ENCODE measurements at places on chromosomes 4 and X.
A peak's percentile ranks its signal among the peaks of the same experiment; 100 is the strongest.

GRCh38 chr4:164706675-164707074 lies 47.3 kb upstream of the SMIM31 start:
- H3K36me3 ChIP-seq = no peaks in the 10 kb centered on the region
- H3K27me3 ChIP-seq = no peaks in the 10 kb centered on the region
- no peak overlapping the region for H3K27ac ChIP-seq
- DNase-seq = peak; percentile 8
- H3K4me1 ChIP-seq = peaks cover 2% of the 10 kb centered on the region
- H3K4me3 ChIP-seq = no peak overlapping the region

- peaks cover 6% of the 10 kb centered on the region for H3K4me1 ChIP-seq
- no peaks in the 10 kb centered on the region for H3K36me3 ChIP-seq
- no peaks in the 10 kb centered on the region for H3K27me3 ChIP-seq
Measured at GRCh38 chrX:31658360-31658759, 586.5 kb upstream of the FTHL17 start.

DNA sequence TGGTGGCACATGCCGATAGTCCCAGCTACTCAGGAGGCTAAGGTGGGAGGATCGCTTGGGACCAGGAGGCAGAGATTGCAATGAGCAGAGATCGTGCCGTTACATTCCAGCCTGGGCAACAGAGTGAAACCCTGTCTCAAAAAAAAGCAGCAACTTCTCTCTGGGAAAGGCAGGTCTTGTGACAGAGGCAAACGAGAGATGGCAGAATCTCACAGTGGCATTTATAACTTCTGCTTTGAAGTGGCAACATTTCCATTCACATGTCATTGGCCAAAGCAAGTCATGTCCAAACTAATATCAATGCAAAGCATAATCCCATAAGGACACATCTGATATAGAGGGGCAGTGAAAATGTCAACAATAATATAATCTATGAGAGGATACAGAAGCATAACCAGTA lies 79.8 kb downstream of the PPEF2 start:
- DNase-seq = no peak
- H3K27ac ChIP-seq = no peak overlapping the region
- no peak overlapping the region for H3K4me3 ChIP-seq
- no peaks in the 10 kb centered on the region for H3K36me3 ChIP-seq

GRCh38 chr4:120266602-120267001 lies 200.0 kb upstream of the MAD2L1 start:
- H3K27ac ChIP-seq = no peak overlapping the region
- H3K4me1 ChIP-seq = peaks cover 2% of the 10 kb centered on the region
- H3K36me3 ChIP-seq = no peaks in the 10 kb centered on the region
- H3K4me3 ChIP-seq = no peak overlapping the region
- no peaks in the 10 kb centered on the region for H3K27me3 ChIP-seq

GRCh38 chr4:38084877-38085711 lies 124.9 kb downstream of the PTTG2 start:
- peaks cover 2% of the 10 kb centered on the region for H3K4me1 ChIP-seq
- no peak overlapping the region for H3K4me3 ChIP-seq
- peaks cover 7% of the 10 kb centered on the region for H3K36me3 ChIP-seq
- H3K27ac ChIP-seq = no peak overlapping the region

- no peak overlapping the region for H3K4me3 ChIP-seq
- DNase-seq = no peak
- no peaks in the 10 kb centered on the region for H3K27me3 ChIP-seq
- no peaks in the 10 kb centered on the region for H3K36me3 ChIP-seq
Measured at GRCh38 chr4:106659371-106659770, 290.8 kb upstream of the GIMD1 start.

DNA sequence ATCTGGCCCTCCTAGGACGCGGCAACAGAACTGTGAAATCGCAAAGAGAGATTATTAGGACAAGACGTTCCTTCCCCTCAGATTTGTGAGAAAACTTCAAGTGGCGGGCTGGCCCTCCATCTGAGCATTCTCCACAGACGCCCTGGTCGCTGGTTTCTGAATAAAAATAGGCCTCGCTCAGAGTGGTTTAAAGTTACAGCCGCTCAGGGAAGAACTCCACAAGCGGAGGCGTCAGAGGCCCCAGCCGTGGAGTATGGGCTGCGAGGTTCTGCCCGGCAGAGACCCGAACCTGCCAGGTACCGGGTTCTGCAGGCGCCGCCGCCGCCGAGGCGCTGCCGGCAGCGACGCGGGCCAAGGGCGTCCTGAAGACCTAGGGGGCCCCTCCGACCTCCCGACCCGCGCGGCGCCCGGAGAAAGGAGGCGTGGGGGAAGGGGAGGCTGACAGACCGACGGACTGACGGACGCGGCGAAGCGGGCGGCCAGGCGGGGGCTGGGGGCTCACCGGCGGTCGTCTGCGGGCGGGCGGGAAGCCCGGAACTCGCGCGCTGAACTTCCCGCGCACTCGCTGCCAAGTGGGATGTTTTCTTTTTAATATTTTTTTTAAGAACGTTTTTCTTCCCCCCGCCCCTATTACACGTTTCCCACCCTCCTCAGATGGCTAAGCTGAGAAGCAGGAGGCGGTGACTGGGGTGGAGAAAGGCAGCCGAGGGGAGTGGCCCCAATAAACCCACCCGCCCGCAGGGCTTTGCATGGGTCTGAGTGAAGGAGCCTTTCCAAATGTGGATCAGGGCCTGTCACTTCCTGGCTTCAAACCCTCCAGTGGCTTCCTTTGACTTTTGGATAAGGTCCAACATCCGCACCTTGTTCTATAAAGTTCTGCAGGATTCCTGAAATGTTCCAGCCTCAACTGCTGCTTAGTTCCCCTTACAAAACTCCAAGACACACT lies at the start of gene PABPC4L:
Gene PABPC4L (minus strand): TSS at position 574 of the 946 bp plus-strand sequence. CDS start 770 bp downstream, outside the sequence.
- H3K27ac ChIP-seq = no peak within 1 kb of the TSS
- DNase-seq = peak; percentile 42
- no peaks in the 10 kb centered on the region for H3K27me3 ChIP-seq
- H3K4me1 ChIP-seq = no peaks in the 10 kb centered on the region
- no peak within 1 kb of the TSS for H3K4me3 ChIP-seq
- no peaks in the 10 kb centered on the region for H3K36me3 ChIP-seq

All from neuronal stem cell (in vitro differentiated cells).